ENCODE measurements at places on chromosomes 16 and 17.

GRCh38 chr16:13873835-13874438, 46.0 kb upstream of the ERCC4 start:
- no peak for DNase-seq

GRCh38 chr17:51322390-51323029, 62.2 kb downstream of the UTP18 start:
- DNase-seq, result no peak

GRCh38 chr16:75718452-75718851, 7.8 kb downstream of the CPHXL start:
- no peak for DNase-seq

- no peak for DNase-seq
These were observed 23.9 kb upstream of the ARHGAP23 start for GRCh38 chr17:38404174-38404943.

DNA sequence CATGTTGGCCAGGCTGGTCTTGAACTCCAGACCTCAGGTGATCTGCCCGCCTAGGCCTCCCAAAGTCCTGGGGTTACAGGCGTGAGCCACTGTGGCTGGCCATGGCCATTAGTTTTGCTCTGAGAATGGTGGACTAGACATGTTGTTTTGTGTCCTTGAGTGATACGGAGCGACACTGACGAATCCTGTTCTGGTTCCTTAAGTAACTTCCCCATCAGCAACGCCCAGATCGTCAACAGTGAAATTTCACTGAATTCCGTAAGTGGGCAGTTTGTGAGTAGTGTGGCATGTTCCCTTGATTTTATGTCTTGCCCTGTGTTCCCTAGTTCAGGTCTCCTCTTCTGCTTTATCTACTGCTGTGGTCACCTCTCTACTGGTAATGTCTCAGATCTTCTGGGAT, 67.4 kb downstream of the SNX29 start:
- DNase-seq, result no peak

GRCh38 chr17:63479495-63480184, 2.8 kb downstream of the ACE start:
- DNase-seq, result no peak

- DNase-seq, result no peak
These were observed 84.8 kb upstream of the TNRC6C start for GRCh38 chr17:77873500-77874302.

- no peak for DNase-seq
These were observed 1.0 kb downstream of the BCL7C start for GRCh38 chr16:30892670-30893416.

GRCh38 chr17:10631048-10631700, 25.9 kb downstream of the MYH3 start:
- DNase-seq, result peak; percentile 28

GRCh38 chr16:31108035-31108793, at the start of gene BCKDK:
TSS of gene BCKDK (plus strand) at chr16:31108386. CDS start at chr16:31109224, 838 bp downstream.
- DNase-seq, result peak; percentile 83

- no peak for DNase-seq
These were observed 129.4 kb downstream of the TANGO6 start for GRCh38 chr16:68972720-68973119.

GRCh38 chr17:703081-703875, 11.4 kb downstream of the VPS53 start:
- no peak for DNase-seq

DNA sequence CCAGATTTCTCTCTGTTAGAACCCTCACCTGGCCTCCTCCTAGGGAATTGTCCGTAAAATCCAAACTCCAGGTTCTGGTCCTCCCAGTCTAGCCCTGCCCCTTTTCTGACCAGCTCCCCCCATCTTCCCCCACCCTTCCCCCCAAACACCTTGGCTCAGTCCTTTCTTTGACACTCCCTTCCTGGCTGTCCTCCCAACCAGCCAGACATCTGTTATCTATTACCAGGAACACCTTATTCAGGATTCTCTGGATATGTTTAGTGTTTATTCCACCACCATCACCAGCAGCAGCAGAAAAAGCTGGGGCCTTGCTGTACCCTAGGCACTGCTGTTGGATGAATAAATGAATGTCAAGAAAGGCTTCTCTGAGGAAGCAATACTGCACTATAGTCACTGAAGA, 4.0 kb upstream of the CMTM3 start:
- no peak for DNase-seq

- peak; percentile 86 for DNase-seq
These were observed 727 bp upstream of the TENT4B start for GRCh38 chr16:50152351-50152806.

GRCh38 chr16:83439412-83439811, 368.4 kb upstream of the HSBP1 start:
- no peak for DNase-seq

DNA sequence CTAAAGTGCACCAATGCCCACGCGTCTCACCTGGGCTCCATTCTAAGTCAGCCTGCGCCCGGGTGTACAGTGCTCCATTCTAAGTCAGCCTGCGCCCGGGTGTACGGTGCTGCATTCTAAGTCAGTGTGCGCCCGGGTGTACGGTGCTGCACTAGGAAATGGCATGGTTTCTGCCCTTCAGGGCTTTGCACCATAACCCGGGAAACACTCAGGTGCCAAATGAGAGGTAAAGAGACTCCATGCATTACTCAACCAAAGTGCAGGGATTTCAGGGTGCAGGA, 29.2 kb upstream of the FASN start:
- DNase-seq, result no peak

GRCh38 chr16:69523566-69524305, 42.0 kb upstream of the NFAT5 start:
- no peak for DNase-seq

GRCh38 chr17:27157297-27157696, 136.6 kb upstream of the WSB1 start:
- DNase-seq, result no peak

GRCh38 chr17:10624969-10625368, 32.1 kb downstream of the MYH3 start:
- no peak for DNase-seq

DNA sequence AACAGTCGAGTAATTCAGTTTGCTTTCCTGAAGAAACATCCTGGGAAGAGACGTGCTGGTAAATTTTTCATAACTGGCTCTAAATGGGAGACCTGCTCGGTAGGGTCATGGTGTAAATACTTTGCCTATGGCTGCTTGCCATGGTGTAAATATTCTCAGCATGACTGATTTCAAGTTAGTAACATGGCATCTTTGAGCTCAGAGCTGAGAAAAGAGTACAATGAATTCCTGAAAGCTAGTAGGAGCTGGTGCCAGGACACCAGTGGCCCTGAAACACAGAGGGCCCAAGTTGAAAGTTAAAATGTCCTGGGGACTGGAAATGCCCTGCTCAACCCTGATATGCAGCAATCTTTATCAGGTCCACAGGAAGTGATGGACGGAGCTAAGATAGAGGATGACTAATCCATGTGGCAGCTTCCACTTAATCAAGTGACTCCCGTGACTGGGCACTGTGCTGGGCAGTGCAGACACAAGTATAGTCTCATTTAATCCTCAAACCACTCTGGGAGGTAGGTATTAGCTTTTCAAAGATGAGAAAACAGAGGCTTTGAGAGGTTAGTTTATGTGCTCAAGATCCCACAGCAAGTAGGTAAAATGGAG, 130.1 kb upstream of the ADAMTS18 start:
- no peak for DNase-seq

- DNase-seq, result no peak
These were observed 4.1 kb downstream of the PPP1R9B start for GRCh38 chr17:50146230-50146926.

GRCh38 chr17:17343160-17343735, 40.1 kb downstream of the NT5M start:
- no peak for DNase-seq

- no peak for DNase-seq
These were observed 33.2 kb upstream of the ABCC11 start for GRCh38 chr16:48280546-48280945.

GRCh38 chr16:72480911-72481310, 309.0 kb upstream of the PMFBP1 start:
- DNase-seq, result no peak

- peak; percentile 27 for DNase-seq
These were observed 27.1 kb downstream of the SCPEP1 start for GRCh38 chr17:57004944-57005579.

- DNase-seq, result no peak
These were observed 31.5 kb downstream of the NEUROD2 start for GRCh38 chr17:39576187-39576586.
